ENCODE measurements at places on chromosomes 2 and 18.

GRCh38 chr2:16285813-16286510 is 345.6 kb downstream of the MYCN start:
- DNase-seq, result no peak

DNA sequence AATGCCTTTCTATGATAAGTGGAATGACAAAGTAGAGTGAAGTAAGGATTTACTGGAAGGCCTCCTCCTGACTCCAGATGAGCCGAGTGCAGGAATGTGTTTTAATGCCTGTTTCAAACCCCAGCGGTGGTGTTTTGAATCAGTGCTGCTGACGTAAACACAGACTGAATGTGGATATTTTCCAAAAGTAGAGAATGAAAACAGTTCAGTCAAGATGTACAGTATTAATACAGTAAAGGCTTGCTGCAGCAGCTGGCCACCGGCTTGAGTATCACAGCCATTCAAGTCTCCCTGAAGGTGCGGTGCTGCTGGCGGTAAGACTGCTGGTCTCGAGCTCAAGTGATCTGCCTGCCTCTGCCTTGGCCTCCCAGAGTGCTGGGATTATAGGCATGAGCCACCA is 46.7 kb downstream of the ARHGAP28 start:
- no peak for DNase-seq

GRCh38 chr2:172198908-172199307 is 96.2 kb upstream of the DLX2 start:
- DNase-seq, result no peak

DNA sequence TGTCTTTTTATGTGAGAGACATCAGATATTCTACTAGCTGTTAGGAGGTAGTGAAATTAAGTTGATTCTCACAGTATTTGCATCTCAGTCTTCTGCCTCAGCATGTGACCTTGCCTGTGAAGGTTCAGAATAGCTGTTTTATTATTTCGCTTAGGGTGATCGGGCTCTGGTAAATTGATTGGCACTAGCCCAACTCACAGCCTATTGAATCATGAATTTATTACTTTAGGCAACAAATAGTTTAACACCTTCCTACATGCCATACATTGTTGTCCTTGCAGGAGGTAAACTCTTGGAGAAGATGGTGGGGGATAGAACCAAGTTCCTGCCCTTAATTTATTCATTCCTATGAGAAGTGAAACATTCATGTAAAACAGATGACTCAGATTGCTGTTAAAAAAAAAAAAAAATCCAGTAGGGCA is 101.9 kb downstream of the GPD2 start:
- no peak for DNase-seq

DNA sequence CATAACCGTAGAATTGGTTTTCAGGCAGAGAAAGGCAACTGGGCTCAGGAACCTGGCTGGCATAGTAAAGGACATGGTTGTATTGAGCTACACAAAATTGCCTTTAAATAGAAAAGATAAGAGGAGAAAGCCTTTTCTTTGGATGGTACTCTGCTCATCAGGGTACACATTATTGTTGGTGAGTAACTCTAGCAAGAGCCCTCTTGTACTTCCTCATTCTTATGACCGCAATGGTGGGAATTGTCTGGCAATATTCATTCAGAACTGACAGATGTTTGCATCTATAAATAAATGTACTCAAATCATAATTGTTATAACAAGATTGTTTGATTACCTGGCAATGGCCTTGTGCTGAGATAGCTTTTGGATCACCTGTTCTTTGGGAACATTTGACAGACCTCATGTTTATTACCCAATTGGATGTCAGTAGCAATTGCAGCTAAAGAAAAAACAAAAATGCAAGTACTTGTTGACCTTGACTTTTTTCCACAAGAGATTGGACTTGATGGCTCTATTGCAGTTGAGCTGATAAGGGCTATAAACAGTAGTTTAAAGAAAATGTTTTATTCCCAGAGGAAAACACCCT is 43.9 kb downstream of the MEIS1 start:
- DNase-seq, result no peak

DNA sequence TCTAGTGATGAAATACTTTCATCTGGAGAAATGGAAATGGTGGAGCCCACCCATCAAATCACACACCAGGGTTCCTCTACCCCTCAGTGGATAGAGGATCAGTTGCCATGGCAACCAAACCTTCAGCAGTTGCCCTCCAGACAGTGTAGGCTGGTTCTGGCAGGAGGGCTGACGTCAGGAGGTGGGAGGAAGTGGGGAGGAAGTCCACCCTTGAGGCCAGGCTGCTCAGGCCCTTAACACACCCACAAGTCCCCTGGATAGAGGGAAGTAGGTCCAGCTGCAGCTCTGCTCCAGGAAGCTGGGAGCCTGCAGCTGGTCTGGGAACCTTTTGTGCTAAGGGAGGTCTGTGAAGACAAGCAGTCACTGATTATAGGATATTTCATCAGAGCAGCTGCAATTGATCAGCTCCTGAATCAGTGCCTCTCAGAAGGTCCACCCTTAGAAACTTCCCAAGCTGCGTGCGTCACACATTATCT is 186.6 kb downstream of the MTX2 start:
- DNase-seq, result peak; percentile 41

- peak; percentile 61 for DNase-seq
Observed at GRCh38 chr2:237978058-237978712, 11.4 kb downstream of the UBE2F start.

- DNase-seq, result no peak
Observed at GRCh38 chr2:85111819-85112281, 21.3 kb upstream of the TCF7L1 start.

DNA sequence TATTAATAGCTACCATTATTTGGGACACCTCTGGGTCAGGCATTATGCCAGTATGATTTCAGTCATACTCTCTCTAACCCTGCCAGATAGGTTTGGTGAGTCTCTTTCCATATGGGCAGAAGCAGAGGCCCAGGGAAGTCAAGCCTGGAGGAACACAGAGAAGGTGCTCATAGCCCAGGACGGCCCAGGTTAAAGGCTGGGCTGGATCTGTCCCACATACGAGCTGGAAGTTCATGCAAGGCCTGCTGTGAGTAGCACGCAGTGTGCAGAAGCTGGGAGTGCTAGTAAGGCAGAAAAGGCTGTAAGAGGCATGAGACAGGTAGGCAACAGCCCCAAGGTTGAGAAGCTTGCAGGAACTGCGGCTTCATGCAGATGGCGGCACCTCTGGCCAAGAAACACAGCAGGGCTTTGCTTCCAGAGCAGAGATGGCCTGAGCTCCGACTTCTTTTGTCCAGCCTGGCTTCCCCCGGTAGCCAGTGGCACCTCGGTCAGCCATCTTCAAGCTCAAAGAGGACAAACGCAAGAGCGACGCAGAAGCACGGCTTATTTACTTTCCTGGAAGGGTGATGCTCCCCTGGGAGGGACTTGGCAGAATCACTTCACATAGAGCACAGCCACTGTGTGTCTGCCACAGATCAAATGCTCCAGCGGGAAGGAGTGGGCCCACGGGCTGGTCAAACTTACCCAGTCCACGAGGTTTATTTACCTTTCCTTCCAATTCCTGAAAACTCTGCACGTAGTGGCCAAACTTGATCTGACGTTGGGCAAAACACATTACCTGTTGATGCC is 58.5 kb upstream of the MAP4K4 start:
- DNase-seq, result no peak

Measured in aorta (tissue), 5 donors.